ENCODE measurements at places on chromosomes 2 and 18.

DNA sequence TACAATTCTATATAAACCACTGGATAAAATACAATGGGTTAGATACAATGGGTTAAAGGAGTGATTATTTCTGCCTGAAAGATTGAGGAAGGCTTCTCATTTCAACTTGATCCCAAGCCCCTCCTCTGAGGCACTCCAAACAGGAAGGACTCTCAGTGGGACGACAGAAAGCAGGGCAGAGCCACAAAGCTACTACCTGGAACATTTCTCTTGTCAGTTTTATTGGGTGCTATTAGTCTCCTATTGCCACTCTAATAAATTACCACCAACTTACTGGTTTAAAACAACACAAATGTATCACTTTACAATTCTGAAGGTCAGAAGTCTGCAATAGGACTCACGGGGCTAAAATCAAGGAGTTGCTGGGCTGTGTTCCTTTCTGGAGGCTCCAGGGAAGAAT is 146.7 kb downstream of the MREG start:
- DNase-seq: no peak

- DNase-seq: no peak
Observed at GRCh38 chr2:172965433-172966212, 110.0 kb upstream of the MAP3K20 start.

DNA sequence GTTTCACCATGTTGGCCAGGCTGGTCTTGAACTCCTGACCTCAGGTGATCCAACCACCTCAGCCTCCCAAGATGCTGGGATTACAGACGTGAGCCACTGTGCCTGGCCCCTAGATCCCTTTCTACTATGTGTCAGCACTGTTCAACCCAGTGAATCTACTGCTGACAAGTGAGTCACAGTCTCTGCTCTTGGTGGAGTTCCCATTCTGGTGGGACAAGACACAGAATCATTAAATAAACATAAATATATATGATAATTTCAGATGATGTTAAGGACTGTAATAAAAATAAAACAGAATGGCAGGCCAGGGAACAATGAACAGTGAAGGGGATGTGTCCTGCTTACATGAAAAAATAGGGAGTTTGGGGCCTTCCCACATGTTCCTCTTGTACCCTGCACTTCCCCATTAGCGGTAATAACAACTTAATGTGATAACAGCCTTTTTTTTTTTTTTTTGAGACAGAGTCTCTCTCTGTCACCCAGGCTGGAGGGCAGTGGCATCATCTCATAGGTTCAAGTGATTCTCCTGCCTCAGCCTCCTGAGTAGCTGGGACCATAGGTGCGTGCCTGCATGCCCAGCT is 112.2 kb downstream of the CPO start:
- no peak for DNase-seq

- no peak for DNase-seq
Observed at GRCh38 chr2:101145406-101145805, 5.8 kb downstream of the TBC1D8 start.

DNA sequence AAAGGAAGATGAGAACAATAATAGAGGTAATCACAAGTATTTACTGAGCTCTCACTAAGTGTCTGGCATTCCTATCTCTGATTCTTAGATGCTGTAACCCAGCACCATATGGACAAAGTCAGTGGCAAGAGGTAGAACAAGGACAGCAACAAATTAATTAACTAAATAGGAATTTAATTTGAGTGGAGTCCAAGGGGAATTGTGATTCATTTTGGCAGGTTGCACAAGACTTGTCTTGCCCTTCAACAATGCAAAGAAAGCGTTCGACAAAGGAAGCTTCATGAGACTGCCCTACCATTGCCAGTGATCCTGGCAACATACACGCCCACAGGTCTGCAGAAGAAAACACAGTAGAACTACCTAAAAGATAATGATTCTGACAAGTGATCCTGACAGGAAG is 221.6 kb downstream of the RBM43 start:
- DNase-seq: no peak

DNA sequence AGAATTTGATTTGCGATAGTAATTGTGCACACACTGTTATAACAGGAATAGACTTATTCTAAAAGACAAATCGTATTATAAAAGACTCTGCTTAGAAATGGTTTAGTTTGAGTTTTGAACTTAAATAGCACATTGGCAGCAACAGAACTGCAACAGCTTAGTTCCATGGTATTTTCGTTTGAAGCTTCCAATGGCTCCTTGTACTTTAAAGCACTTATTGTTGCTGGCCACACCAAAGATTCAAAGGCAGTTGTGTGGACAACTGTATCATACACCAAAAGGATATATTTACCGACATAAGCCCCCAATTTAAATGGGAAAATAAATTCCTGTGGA is 627 bp downstream of the WIPF1 start:
- no peak for DNase-seq

- DNase-seq: no peak
Observed at GRCh38 chr2:147231607-147232006, 613.2 kb upstream of the ACVR2A start.

DNA sequence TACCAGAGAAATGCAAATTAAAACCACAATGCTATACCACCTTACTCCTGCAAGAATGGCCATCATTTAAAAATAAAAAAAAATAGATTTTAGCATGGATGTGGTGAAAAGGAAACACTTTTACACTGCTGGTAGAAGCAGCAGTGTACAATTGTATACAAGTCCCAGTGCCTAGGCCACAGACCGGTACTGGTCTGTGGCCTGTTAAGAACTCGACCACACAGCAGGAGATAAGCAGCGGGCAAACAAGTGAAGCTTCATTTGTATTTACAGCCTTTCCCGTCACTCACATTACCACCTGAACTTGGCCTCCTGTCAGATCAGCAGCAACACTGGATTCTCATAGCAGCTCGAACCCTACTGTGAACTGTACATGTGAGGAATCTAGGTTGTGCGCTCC is 60.7 kb upstream of the DSC1 start:
- DNase-seq: no peak

DNA sequence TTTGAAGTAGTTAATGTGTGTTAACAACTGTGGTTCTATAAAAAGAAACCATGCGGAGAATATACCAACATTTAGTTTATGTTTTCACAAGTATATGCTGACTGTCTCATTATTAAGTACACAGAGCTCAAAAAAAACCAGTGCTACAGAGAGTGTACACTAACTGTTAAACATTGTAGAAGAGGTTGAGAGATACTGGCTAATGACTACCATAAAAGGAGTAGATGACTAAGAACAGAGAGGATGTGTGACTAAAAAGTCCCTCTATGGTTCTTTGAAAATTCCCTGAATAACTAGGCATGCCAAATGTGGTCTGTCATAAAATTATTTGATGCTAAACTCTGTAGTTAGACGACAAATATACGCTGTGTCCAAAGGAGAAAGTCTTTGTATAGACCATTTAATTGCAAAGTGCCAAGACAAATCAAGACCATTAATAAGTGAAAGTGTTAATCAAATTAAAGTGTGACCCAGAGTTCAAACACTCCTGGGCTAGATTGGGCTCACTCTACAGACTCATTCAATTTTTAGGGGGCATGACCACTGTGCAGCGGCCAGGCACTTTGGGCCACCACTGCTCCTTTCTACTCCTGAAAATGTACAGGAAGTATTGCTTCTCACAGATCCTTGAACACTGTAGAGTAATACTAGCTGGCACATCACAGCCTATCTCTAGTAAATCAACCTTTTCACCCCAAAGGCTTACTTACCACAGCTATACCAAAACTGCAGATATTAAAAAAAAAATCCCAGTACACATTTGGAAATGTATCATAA is 45.1 kb upstream of the SERTAD2 start:
- DNase-seq: no peak

DNA sequence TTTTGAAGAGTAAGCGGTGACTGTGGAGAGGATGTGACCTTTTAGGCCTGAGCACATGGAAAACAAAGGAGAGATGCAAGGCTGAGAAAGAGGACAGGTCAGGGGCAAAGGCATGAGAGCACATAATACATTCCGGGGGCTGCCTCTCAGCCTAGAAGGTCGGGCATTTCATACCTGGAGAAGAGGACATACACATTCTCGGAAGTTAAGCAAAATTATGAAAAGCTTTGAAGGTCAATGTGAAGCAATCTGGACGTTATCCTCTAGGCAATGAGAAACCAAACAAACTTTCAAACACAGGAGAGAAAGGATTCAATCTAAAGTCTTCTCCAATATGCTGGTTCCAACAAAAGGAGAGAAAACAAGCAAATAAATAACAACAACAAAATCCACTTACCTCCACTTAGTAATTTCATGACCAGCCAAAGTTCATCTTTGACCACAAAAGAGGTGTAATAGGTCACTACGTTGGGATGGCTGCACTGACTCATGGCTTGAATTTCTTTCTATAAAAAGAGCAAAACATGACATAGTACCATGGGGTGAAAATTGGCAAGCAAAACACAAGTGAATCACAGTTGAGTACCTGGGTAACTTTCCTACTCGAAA is 80.4 kb downstream of the STK39 start:
- no peak for DNase-seq

GRCh38 chr2:30446602-30447148 is 371 bp upstream of the LCLAT1 start:
- DNase-seq: no peak

DNA sequence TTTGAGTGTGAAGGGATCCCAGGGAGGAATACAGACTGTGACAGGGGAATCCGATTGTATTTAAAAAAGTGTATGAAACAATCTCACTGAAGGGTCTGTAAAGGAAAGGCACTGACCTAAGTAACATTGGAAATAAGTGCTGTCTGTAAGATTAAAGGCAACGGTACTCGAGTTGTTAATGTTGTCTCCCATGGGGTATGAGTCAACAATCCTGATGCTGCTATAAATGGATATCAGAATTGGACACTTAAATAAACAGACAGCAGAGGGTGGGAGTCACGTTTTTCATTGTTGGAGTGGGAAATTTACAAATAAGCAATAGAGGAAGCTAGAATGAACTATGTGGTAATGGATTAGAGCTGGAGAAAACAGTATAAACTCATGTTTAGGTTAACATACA is 452.4 kb upstream of the RGPD4 start:
- no peak for DNase-seq

DNA sequence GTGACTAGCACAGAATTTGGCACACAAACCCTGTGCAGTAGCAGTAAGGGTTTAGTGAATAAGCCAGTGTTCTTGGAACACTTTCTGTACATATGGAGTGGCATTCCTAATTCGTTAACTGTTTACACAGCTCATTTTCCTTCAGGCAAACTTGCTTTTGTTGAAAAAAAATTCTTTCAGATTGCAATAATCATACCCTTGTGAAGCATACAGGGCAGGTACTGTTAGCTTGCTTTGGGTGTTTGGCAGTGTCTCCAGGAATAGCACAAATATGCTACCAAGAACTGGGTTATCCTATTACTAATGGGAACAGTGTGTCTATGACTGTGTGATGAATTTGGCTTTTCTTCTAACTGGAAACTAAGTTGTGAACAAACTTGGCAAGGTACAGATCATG is 33.4 kb downstream of the UGP2 start:
- no peak for DNase-seq

DNA sequence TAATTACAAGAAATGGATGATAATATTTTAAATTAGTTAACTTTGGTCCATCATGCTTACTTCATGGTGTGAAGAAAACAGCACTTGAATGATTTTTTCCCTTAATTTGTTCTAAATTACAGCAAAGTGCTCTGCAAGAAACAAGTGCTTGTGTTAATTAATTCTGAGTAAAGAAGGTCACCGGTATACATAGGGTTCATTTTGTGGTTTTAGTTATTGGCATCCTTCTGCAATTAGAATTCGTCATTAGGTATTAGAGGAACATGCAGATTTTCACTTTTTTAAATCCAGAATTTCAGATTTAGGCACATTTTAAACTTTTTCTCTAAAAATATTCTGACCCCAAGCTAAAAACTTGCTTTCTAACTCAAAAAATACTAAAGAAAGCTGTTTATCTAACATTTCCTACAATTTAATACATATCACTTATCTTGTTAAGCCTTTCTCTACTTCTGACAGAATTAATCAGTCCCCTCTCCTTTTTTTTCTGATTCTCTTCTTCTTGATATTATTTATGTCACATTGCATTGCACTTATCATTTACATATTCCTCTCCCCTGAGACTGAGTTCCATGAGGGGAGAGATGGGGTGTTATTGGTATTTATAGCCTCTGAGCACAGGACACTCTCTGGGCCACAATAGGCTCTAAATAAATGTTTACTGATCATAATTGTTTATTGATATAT is 129.2 kb downstream of the PLA2R1 start:
- no peak for DNase-seq

DNA sequence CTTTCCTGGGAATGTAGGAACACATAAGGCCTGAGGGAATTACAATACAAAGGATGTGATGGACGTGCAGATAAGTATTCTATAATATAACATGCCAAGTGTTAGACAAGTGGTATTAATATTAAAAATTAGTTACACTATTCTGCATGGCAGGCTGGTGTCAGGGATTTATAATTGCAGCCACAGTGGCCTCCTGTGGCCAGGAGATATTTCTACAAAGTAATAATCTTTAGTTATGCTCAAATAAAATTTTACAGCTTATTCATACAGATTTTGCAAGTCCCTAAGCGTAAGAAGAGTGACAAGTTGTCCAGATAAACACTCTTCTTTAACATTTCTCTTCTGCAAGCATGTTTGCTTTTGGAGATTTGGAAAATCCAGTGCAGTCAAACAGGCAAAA is 90.4 kb upstream of the CBLN2 start:
- no peak for DNase-seq

DNA sequence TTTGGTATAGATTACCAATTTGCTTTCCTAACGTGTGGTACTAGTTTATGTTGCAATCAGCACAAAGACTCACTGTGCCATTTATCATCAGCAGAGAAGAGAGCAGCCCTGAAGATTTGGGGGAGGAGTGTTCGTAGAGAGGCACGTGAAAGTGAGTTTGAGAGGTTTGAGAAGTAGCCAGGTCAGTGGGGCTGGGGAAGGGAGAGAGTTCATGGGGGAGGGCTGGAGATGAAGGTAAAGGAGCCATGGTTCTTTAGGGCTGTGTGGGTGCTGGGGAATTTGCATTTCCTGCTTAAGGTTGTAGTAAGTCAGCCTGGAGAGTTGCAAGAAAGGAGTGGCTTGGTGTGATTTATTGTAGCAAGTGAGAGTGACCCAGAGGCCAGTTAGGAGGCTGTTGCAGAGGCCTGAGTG is 172.1 kb downstream of the NEDD4L start:
- no peak for DNase-seq

DNA sequence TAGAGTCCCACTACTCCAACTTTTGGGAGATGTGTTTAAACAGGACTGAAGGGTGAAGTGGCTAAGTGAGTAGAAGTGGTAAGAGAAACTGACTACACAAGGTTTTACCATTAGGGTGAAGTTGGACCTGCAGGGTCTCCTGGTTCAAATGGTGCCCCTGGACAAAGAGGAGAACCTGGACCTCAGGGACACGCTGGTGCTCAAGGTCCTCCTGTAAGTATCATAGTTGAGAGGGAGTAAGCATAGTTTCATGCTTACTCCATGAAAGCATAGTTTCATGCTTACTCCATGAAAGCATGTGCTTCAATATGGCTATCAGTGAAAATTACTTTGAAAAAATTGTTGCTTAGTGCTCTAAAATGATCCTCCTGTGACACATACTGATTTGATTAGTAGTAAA is 19.1 kb downstream of the COL3A1 start:
- DNase-seq: no peak

Measured in D721Med (cell line).